Transverse colon (tissue), 4 donors: ENCODE measurements at places on chromosomes 4 and X. TPM values are rescaled to one million over a fixed set of nuclear protein-coding genes. Genes with fewer than 3 reads are reported as not detected.

The TMEM271 gene
- not detected for total RNA-seq

The STS gene
- 5.6 TPM for total RNA-seq

The ADH4 gene
- total RNA-seq = 1.1 TPM

The PDGFRA gene
- 88.8 TPM for total RNA-seq

GRCh38 chr4:175758050-175759024 lies 53.7 kb downstream of the GPM6A start:
- DNase-seq = no peak

- DNase-seq = no peak
Observed at GRCh38 chrX:140434347-140434746, 70.5 kb downstream of the SOX3 start.

DNA sequence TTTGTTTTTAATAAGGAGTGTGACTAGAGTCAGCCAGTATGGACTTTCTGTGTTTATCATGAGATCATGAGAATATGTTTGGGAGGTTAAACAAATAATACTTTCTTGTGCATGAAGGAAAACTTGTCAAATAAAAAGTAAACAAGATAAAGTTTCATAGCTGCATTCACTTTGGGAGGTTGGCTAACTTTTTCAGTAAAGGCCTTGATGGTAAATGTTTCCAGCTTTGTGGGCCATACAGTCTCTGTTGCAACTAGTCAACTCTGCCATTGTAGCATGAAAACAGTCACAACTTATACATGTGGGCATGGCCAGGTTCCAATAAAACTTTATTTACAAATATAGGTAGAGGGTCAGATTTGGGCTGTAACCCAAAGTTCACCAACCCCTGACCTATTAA lies 150.4 kb downstream of the MID1 start:
- no peak for DNase-seq

GRCh38 chr4:38128478-38129459 lies 168.6 kb downstream of the PTTG2 start:
- peak; percentile 60 for DNase-seq

- DNase-seq = no peak
Observed at GRCh38 chrX:130680164-130681035, 222.6 kb downstream of the ENOX2 start.

DNA sequence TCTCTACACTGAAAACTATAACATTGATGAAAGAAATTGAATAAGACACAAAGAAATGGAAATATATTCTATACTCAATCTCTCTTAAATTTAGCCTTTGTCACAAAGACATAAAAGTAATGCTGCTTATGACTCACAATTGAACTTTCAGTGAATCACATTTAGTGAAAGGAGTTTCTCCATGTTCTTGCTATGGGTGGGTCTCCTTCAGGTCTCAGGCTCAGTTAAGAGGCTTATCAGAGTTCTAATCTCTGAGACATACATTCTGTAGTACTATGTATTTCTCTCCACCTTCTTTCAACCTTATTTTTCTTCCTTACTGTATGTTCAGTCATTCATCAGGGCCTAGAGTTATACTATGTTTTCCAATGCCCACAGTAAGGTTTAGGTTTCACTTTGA lies 220.9 kb downstream of the DTHD1 start:
- no peak for DNase-seq

- DNase-seq = no peak
Observed at GRCh38 chrX:16101581-16101980, 21.8 kb upstream of the GRPR start.

DNA sequence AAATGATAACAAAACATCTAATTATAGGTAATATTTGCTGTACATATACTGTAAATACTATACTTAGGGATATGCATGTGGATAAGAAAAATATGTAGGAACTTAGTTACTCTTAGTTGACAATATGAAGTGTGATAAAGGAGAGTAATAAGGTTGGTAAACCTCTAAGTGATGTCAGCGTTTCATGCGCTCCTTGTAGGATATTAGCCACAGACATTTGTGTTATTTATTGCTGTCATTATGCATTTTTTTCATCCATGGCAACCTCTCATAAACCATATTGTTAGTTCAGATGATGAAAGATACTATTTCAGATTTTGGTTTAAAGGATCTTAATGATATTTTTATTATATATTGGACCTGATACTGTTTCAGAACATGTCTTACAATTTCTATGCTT lies 298.1 kb upstream of the PITX2 start:
- no peak for DNase-seq

DNA sequence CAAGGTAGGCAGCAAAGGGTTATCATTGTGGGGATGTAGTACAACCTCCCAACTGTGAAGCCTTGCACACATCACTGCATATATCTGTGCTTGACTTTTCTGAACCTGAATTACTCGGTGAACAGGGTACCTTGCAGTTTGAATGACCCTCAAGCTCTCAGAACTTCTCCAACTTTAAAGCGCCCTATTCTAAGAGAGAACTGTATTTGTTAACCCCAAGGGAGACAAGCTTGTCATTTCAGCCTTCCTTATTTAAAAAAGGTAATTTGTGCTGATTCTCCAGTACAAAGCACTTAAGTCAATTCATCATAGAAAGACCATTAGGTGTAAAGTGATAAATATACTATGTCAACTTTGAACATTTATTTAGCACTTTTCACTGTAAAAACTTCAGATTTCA lies 122.0 kb upstream of the STS start:
- DNase-seq = no peak

- DNase-seq = no peak
Observed at GRCh38 chr4:145774473-145774872, 94.5 kb downstream of the C4orf51 start.

GRCh38 chr4:122622400-122622799 lies 1.5 kb upstream of the IL21 start:
- DNase-seq = no peak

DNA sequence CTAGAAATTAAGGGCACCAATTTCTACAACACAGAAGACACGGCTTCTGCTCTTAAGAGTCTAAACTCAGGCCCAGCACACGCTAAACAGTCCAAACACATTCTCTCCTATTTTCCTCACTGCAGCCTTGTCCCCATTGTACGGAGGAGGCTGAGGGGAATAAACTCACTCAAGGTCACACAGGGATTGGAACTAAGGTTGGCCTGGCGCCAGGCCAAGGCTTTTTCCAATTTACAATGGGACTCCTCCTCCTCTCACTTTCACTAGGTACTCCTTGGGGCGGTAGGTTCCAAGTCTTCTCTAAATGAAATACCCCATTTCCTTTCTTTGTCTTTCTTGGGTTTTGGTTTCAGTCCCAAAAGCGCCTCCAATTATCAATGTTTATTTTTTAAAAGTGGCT lies 48.7 kb upstream of the CRMP1 start:
- no peak for DNase-seq

GRCh38 chrX:25527596-25527995 lies 511.8 kb upstream of the ARX start:
- no peak for DNase-seq

DNA sequence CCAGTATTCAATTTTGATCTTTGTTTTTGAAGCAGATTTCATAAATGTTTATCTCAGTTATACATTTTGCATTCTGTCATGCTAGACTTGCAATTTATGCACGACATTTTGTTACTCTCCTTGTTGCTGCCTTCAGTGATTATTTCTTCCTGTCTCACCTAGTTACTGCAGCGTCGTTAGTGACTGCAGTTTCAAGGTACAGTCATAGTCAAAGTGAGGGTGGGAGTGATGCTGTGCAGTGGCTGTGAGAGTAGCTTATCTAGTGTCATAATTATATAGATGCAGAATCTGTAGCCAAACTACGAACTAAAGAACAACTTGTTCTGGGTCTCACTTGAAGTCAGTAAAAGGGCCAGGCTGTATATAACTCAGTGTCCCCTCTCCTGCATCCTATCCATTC lies 69.8 kb downstream of the GPR101 start:
- no peak for DNase-seq

DNA sequence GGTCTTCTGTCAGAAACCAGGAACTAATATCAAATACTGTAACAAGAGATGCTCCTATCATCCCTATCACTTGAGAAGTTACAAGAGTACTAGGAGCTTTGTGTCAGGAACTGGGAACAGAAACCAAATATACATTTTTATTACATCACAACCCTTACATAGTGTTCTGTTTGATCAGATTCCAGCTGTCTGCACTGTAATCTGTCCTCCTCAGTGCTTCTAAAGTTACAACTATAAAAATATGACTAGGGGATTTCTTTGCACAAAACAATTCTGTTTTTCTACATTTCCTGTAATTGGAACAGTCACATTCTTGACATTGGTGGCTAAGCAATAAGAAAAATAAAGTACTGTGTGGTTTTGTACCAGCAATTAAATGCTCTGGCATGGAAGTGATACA lies 686.0 kb downstream of the PDHA2 start:
- DNase-seq = no peak
